Uterus (tissue), 4 donors: ENCODE measurements at places on chromosomes 1 and 21.

GRCh38 chr1:160971618-160972056 lies 17.0 kb upstream of the ITLN2 start:
- no peaks in the 10 kb centered on the region for H3K36me3 ChIP-seq
- H3K27me3 ChIP-seq: no peaks in the 10 kb centered on the region
- no peak overlapping the region for H3K27ac ChIP-seq
- H3K4me3 ChIP-seq: no peak overlapping the region
- H3K4me1 ChIP-seq: no peaks in the 10 kb centered on the region

- H3K4me3 ChIP-seq: no peak overlapping the region
- H3K27me3 ChIP-seq: no peaks in the 10 kb centered on the region
These were observed 3.4 kb upstream of the BMP8A start for GRCh38 chr1:39488012-39488545.

DNA sequence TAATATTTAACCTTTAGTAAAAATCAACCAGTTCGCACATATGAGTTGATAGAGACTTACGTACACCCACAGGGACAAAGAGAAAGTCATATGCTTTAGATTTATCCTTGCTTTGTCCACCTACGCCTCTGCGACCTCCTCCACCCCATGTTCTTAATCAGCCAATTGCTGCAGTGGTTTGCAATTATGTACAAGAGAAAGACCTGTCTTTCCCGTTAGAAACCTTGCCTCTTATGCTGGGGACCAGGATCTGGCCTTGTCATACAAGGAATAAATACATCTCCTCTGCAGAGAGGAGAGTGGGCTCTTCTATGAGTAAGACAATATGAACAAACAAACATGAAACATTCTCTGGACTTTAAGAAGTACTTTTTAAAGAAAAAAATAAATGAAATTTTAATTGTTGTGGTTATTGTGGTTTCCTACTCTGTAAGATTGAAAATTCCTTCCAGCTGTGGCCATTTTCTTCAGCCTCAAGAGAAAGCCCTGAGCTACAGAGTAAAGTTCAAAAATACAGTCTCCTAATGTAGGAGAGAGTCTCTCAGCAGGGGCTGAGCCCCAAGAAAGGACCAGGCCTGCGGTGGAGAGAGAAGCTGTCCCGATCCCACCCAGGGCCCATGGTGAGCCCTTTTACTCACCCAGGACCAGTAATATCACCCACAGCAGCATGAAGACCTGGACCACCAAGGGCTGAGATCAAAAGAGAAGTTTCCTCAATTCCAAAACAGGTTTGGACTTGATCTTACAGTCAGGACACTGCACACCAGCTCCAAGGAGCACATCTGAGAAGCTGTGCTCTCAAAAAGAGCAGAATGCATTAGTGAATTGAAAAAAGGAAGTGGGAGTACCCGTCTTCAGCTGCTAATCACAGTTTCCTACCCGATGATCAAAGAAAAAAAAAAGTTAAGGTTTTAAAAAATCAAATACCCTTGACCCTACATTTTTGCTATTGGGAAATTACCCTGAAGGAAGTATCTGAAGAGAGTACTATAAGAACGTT lies at the start of gene FCRL5:
FCRL5 (minus strand) TSS at position 822 of the 1,000 bp plus-strand sequence; CDS start at position 669, 153 bp downstream.
- H3K4me3 ChIP-seq: no peak within 1 kb of the TSS
- no peaks in the 10 kb centered on the region for H3K4me1 ChIP-seq
- H3K36me3 ChIP-seq: no peaks in the 10 kb centered on the region
- no peaks in the 10 kb centered on the region for H3K27me3 ChIP-seq

DNA sequence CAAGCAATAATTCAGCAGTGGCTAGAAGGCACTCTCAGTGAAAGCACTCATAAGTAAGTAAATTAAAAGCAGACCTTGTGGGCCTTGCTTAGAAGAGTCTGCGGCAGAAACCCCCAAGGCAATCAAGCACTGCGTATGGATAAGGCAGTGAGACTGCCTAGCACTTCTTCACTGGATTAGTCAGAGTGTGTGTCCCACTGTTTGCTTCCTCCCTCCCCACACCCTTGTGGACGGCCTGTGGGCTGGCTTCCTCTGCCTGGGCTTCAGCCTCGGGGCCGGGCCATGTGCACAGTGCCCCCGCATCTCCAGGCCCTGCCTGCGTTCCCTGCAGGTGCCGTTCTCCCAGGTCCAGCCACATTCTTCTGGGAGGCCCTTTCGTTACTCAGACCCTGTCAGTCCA lies 23.8 kb downstream of the AGT start:
- H3K4me1 ChIP-seq: no peaks in the 10 kb centered on the region
- H3K36me3 ChIP-seq: no peaks in the 10 kb centered on the region
- no peak for DNase-seq
- no peaks in the 10 kb centered on the region for H3K27me3 ChIP-seq
- H3K27ac ChIP-seq: no peak overlapping the region

- H3K4me1 ChIP-seq: no peaks in the 10 kb centered on the region
- peak overlapping the region; percentile 94 for H3K27ac ChIP-seq
- no peaks in the 10 kb centered on the region for H3K36me3 ChIP-seq
- H3K4me3 ChIP-seq: no peak overlapping the region
These were observed 1.7 kb upstream of the EPS15 start for GRCh38 chr1:51520700-51521248.

DNA sequence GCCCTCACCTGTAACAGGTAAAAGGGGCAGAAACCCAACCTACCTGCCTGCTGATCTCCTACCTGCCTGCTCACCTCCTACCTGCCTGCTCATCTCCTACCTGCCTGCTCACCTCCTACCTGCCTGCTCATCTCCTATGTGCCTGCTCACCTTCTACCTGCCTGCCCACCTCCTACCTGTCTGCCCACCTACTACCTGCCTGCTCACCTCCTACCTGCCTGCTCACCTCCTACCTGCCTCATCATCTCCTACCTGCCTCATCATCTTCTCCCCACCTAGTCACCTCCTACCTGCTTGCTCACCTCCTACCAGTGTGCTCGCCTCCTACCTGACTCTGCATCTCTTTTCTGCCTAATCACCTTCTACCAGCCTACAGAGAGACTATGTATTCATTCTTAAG lies 452.9 kb downstream of the MATN1 start:
- no peak overlapping the region for H3K4me3 ChIP-seq
- H3K4me1 ChIP-seq: no peaks in the 10 kb centered on the region
- DNase-seq: no peak
- no peaks in the 10 kb centered on the region for H3K36me3 ChIP-seq

- no peaks in the 10 kb centered on the region for H3K4me1 ChIP-seq
- H3K36me3 ChIP-seq: no peaks in the 10 kb centered on the region
- no peak for DNase-seq
- no peak overlapping the region for H3K4me3 ChIP-seq
- H3K27me3 ChIP-seq: no peaks in the 10 kb centered on the region
These were observed 24.1 kb upstream of the MYCL start for GRCh38 chr1:39925721-39926342.

DNA sequence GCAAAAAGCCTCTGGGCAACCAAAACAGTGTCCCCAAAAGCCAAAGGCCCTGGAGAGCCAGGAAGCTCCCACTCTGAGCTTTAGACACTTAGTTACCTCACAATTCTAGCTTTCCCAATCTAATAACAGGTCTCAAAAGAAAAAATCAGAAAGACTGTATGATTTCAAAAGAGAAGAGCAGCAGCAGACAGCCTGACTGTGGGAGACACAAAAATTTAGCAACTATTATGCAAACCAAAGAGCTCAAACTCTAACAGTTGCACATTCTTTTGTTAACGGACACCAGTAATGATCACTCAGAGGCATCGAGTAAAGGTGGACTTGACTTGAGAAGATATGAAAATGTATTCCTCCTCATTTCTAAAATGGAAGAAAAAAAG lies 160.1 kb downstream of the SLC45A1 start:
- H3K27ac ChIP-seq: peak overlapping the region; percentile 60
- H3K4me1 ChIP-seq: peaks cover 21% of the 10 kb centered on the region
- H3K4me3 ChIP-seq: no peak overlapping the region
- no peaks in the 10 kb centered on the region for H3K36me3 ChIP-seq

GRCh38 chr1:6245869-6246496 lies 2.0 kb downstream of the HES3 start:
- H3K4me1 ChIP-seq: peaks cover 17% of the 10 kb centered on the region
- no peak overlapping the region for H3K4me3 ChIP-seq

DNA sequence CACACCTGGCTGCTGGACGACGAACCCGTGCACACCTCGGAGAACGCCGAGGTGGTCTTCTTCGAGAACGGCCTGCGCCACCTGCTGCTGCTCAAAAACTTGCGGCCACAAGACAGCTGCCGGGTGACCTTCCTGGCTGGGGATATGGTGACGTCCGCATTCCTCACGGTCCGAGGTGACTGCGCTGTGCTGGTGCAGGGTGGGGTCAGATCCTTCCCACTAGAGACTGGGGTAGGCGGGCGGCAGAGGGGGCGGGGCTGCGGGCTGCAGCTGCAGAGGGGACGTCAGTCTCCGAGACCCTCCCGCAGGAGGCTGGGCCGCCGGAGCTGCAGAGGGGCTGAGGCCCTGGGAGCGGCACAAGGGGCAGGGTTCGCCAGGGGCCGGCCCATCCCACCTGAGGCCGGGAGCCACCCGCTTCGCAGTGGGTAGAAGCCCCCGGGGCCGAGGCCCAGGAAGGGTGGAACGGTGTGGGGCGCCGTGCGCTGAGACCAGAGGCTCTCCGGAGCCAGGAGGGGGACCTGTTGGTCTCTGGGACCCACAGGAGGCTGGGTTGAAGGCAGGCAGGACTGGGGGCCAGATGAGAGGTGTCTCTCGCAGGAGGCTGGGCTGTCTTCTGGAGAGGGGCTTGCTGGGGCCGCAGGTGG lies 90.6 kb downstream of the TRIM11 start:
- no peaks in the 10 kb centered on the region for H3K36me3 ChIP-seq
- no peaks in the 10 kb centered on the region for H3K4me1 ChIP-seq
- no peak overlapping the region for H3K27ac ChIP-seq
- no peaks in the 10 kb centered on the region for H3K27me3 ChIP-seq

DNA sequence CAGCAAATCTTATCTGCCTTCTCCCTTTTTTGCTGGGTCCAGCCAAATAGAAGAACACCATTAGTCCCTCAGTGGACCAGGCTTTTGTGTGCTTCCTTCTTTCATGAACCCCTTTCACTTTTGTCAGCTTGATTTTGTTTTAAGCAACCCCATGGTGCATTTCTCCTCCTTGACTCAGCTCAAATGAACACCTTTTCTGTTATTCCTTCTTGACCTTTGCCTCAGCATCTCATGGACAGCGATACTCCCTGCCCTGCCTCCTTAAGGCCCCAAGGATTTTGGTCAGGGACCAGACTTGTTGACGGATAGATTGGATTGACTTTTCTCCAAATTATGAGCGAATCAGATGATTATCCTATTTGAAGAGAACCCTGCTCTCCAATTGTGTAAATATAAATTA lies 356.6 kb upstream of the USP24 start:
- no peak overlapping the region for H3K27ac ChIP-seq
- H3K27me3 ChIP-seq: no peaks in the 10 kb centered on the region
- H3K4me3 ChIP-seq: no peak overlapping the region
- H3K4me1 ChIP-seq: no peaks in the 10 kb centered on the region

GRCh38 chr1:171805395-171806115 lies 24.1 kb downstream of the METTL13 start:
- H3K27ac ChIP-seq: no peak overlapping the region
- no peaks in the 10 kb centered on the region for H3K36me3 ChIP-seq
- no peak overlapping the region for H3K4me3 ChIP-seq
- no peak for DNase-seq
- H3K27me3 ChIP-seq: no peaks in the 10 kb centered on the region

DNA sequence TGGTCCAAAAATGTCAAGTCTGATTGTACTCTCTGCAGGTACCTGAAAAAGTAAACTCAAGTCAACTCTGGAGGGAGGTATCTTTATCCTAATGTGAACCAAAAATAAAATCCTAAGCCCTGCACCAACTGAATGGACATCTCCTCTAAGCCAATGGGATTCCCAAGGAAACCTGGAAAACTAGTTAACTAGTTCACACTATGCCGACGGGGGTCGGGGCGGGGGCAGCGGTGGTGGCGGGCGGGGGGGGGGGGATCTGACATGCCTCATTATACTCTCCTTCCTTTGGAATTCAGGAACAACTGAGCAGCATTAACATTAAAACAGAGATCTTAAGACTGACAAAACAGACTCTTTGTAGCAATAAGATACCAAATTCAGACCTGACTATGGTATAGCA lies 452.6 kb upstream of the CAMK1G start:
- no peaks in the 10 kb centered on the region for H3K4me1 ChIP-seq
- H3K27ac ChIP-seq: no peak overlapping the region
- H3K27me3 ChIP-seq: no peaks in the 10 kb centered on the region
- no peaks in the 10 kb centered on the region for H3K36me3 ChIP-seq
- no peak for DNase-seq
- no peak overlapping the region for H3K4me3 ChIP-seq

- H3K4me1 ChIP-seq: no peaks in the 10 kb centered on the region
- DNase-seq: no peak
- no peak overlapping the region for H3K4me3 ChIP-seq
- no peak overlapping the region for H3K27ac ChIP-seq
- H3K36me3 ChIP-seq: no peaks in the 10 kb centered on the region
- H3K27me3 ChIP-seq: no peaks in the 10 kb centered on the region
These were observed 111.6 kb downstream of the CYYR1 start for GRCh38 chr21:26461500-26461899.

DNA sequence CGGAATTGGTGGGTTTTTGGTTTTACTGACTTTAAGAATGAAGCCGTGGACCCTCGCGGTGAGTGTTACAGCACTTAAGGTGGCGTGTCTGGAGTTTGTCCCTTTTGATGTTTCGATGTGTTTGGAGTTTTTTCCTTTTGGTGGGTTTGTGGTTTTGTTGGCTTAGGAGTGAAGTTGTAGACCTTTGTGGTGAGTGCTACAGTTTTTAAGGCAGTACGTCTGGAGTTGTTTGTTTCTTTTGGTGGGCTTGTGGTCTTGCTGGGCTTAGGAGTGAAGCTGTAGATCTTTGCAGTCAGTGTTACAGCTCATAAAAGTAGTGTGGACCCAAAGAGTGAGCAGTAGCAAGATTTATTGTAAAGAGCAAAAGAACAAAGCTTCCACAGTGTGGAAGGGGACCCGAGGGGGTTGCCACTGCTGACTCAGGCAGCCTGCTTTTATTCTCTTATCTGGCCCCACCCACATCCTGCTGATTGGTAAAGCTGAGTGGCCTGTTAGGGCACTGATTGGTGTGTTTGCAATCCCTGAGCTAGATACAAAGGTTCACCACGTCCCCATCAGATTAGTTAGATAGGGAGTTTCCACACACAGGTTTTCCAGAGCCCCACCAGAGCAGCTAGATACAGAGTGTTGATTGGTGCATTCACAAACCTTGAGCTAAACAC lies 20.9 kb downstream of the HENMT1 start:
- no peak for DNase-seq
- no peak overlapping the region for H3K27ac ChIP-seq
- H3K27me3 ChIP-seq: no peaks in the 10 kb centered on the region
- no peaks in the 10 kb centered on the region for H3K4me1 ChIP-seq

DNA sequence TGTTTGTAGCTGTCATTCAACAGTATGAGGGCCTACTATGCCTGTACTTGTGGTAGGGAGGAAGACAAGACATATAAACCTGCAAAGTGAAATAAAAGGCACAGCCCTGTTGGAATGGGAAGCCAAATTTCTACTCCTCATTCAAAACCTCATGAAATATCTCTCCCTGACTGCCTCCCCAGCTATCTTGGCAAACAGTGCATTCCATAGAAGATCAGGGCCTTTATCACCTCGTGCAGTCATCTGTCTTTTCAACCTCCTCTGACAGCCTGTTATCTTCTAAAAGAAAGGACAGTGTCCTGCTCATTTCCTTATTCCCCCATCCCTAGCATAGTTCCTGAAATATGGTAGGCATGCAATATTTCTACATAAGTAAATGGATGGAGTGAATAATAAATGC lies 71.0 kb downstream of the SH3GLB1 start:
- H3K27ac ChIP-seq: peak overlapping the region; percentile 75
- no peaks in the 10 kb centered on the region for H3K36me3 ChIP-seq
- no peaks in the 10 kb centered on the region for H3K27me3 ChIP-seq
- DNase-seq: no peak

GRCh38 chr1:14996133-14997050 lies 157.2 kb upstream of the TMEM51 start:
- no peak overlapping the region for H3K27ac ChIP-seq
- H3K36me3 ChIP-seq: no peaks in the 10 kb centered on the region
- H3K27me3 ChIP-seq: no peaks in the 10 kb centered on the region
